ENCODE measurements at places on chromosomes 11 and 22.

GRCh38 chr22:29308791-29309262 is 2.4 kb downstream of the GAS2L1 start:
- DNase-seq = peak; percentile 23

DNA sequence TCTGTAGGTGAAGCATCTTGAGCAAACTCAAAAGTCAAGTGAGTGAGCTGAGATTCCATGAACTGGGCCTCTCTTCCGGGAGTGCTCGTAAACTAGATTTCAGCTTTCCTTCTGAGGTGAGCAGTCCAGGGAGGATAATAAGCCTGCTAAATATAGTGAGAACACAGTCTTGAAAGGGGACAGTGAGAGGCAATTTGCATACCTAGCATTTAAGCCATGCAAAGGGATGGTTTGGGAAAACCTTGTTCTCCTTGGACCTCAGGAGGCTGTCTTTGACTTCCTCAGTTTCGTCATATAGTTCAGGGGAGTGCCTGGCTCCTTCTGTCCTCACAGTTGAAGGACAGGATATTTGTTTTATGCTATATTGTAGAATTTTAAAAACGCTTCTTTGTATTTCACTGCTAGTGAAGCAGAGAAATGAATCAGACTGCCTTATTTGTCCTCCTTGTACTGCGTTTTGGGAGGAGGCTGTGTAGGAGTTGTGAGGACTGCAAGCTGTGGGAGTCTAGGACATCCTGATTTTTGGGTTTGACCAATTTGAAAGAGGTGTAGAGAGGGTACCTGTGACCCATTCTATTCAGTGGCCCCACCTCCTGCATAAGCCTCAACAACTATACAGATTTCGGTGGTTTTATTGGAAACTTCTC is 11.0 kb upstream of the SORL1-AS1 start:
- DNase-seq = no peak

DNA sequence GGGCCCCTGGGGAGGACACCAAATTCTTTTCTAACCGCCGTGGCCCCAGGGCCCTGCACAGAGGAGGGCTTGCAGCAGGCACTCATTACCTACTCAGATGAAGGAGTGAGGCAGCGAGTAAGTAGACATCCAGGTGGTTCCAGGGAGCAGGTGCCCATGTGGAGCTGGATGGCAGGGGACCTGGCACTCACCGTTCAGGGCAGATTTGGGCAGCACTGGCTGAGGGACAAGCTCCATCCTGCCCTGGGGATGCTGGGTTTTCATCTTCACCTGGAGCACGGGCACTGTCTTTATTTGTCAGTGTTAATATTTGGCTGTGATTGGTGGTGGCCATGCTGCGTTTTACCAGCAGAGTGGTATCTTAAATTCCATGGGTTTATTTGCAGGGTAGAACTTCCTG is 1182.7 kb downstream of the BRD1 start:
- no peak for DNase-seq

DNA sequence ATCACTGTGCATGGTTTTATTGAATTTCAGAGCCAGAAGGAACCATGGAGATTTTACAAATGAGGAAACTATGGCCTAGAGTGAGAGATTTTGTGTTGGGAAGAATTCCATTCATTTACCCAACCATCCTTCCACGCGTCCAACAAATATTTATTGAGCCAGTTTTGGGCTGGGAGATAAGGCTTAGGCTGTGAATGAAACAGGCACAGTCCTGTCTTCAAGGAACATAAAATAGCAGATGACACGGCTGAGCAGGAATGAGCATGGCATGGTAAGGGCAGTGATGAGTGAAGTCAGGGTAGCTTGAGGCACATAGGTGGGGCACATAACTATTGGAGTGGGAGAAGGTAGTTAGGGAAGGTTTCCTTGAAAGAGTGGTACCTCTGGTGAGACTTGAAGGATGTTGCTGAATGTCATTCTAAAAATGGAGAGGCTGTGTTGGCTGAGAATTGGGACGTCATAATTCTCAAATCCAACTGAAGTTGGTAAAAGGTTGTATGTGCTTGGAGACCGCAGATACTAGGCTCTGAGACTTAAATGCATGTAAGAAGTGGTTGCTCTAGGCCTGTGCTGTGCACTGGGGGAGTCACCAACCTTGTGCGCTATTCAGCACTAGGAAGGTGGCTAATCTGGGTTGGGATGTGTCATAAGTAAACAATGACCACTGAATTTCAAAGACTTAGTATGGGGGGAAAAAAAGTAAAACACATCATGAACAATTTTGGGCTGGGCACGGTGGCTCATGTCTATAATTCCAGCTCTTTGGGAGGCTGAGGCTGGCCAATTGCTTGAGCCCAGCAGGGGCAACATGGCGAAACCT is 51.9 kb downstream of the TEAD1 start:
- DNase-seq = no peak

DNA sequence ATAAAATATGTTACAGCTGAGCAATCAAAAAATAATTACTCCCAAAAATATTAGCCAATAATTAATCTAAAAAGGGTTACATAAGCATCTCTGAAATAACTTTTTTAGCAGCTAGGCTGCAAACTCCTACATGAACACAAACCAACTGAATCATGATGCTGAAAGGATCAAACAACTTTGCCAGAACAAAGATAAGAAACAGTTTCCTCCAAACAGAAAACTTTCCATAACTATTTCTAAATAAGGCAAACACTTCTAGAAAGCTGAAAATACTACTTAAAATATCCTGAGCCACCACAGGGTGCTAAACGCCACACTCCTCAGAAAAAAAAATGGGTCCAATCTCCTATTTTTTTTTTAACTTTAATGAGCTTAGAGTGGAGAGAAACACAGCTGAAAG is 68.6 kb upstream of the ARHGAP32 start:
- no peak for DNase-seq

DNA sequence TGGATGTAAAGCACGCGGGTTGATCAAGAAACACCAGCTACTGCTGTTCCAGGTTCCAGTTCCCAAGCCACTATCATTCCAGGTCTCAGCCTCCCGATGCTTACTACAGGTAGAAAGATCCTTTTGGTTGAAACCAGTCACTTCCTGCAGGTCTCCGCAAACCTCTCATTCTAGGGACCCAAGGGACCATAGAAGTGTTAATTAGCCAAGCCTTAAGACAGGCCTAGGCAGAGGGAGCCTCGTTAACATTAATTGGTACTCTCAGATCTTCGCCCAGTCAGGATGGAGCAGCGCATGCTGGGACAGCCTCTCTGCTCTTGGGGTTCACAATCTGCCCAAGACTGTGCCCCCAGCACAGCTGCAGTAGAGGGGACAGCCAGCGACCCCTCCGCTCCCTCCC is 11.2 kb upstream of the OAF start:
- DNase-seq = no peak

- DNase-seq = no peak
Measured at GRCh38 chr22:36726007-36726380, 22.4 kb upstream of the CACNG2 start.

DNA sequence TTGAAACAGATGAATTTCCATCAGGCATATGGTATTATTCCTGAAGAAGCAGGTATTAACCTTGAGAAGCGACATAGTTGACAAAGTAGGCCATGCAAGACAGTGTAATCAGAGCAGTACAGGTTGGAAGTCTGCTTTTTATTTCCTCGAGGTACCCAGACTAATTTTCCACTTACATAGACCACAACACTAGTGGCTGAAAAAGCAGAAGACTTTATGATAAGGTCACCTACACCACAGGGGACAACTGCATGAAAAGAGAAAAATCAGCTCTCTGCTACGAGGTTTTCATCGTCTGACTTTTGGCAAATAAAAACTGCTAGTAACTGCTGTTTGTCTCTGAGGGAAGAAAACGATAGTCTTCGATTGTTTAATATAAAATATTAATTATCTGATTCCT is 77.5 kb downstream of the CNTN5 start:
- DNase-seq = no peak

GRCh38 chr11:112874980-112875379 is 86.2 kb upstream of the NCAM1 start:
- no peak for DNase-seq

GRCh38 chr22:37184380-37184755 is 3.7 kb downstream of the C1QTNF6 start:
- no peak for DNase-seq

DNA sequence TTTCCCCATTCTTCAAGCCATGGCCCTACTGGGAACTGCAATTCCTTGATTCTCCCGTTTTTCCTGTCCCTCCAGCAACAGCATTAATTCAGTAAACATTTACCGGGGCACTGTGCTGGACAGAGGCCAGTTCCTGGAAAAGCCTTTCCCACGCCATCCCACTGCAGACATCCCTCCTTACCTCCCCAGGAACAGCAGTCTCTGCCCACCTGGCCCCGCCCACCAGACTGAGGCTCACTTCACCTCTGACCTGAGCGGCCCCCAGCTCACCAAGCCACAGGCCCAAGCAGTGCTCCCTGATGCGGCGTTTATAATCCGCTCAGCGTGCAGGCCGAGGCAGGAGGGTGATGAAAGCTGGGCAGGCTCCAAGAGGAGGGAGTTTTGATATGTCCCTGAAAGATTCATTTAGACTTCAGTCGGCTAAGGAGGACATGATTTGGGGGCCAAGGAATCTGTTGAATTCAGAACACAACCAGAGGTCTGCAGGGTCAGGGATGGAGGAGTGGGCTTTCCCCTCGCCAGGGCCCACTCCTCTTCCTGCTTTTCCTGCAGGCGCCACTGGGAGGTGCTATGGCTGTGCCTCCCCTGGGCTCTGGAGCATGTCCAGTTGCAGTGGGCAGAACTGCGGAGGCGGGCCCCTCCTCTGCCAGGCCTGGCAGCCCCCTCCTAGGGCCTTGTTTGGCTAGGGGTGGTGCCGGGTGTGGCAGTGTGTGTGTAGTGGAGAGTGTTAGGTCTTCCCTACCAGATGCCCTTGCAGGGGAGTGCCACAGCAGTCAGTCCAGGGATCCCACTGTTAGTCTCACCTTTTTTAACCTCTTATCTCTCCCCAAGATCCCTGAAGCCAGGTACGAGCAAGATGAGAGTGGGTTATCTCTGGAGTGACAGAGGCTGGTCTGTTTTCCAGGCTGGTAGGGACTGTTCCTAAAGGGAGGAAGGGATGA is 1.4 kb upstream of the TAGLN start:
- no peak for DNase-seq

- no peak for DNase-seq
Measured at GRCh38 chr11:73019996-73020395, 122.1 kb downstream of the FCHSD2 start.

DNA sequence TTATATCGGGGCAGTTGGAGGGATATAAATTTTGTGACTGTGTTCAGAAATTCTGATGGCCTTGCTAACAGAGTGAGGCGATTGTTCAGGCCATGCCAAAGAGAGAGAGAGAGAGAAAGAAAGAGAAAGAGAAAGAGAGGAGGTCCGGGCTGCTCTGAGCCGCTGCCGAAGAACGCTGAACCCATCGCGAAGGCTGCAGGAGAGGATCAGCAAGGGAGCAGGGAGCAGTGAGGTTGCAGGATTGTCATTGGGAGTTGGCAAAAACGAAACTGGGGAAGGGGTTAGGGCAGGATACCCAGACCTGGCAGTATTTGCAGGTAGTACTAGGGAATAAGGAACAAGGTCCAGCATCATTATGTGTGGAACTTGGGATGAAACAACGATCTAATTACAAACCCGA is 537.1 kb downstream of the INSC start:
- no peak for DNase-seq

- DNase-seq = no peak
Measured at GRCh38 chr11:113410414-113411135, 23.0 kb downstream of the ANKK1 start.

GRCh38 chr11:45761659-45762058 is 43.3 kb upstream of the SLC35C1 start:
- no peak for DNase-seq

DNA sequence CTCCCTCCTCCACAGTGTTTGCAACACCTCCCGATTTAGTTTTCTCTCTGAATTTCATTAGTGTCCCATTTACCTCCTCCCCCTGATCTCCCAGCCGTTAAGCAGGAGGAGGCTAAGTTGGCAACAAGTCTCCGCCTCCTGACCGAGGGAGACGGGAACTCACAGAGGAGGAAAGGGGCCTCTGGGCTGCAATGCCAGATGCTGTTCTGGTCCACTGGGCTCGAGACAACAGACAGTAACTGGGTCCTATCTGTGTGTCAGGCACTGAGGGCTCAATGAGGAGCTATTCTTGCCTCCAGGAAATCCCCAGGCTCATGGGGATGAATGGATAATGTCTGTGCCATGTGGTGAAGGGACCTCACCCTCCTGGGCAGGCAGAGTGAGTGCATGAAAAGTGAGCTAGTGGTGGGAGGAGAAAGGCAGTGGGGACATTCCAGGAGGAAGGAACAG is 228.1 kb downstream of the TENM4 start:
- no peak for DNase-seq

DNA sequence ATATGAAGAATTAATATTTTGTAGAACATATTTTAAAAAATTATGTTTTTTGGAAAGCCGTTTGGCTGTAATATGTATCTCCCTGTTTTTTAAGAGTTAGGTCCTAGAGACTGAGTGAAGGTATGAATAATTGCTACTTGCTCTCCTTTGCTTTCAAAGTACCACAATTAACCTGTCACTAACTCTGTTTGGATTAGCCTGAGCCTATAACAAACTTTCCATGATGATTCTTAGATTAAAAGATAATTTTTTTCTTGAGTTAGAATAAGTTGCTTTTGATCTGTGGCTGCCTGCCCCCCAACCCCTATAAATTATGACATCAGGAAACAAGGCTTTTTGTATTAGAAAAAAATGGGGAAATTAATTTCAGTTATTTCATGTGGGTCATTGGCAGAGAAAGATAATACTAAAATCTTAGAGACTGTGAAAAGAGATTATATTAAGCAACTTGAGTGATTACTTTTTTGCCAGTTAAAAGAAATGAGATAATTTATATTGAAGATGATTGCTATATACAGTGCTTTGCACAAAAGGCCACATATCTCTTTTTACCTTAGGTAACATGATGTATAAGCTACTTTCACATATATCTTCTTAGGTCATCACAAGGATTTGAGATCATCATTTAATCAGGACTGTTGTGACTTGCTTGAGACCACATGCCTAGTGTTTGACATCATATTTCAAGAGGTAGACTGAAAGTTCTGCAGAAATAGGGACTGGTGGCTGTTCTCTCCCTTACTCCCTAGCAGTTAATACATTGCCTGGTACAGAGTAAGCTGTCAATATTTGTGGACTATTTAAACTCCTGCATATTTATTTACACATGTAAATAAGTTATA is 9.6 kb downstream of the MTMR3 start:
- no peak for DNase-seq

GRCh38 chr11:115279813-115280761 is 224.1 kb downstream of the CADM1 start:
- DNase-seq = no peak

DNA sequence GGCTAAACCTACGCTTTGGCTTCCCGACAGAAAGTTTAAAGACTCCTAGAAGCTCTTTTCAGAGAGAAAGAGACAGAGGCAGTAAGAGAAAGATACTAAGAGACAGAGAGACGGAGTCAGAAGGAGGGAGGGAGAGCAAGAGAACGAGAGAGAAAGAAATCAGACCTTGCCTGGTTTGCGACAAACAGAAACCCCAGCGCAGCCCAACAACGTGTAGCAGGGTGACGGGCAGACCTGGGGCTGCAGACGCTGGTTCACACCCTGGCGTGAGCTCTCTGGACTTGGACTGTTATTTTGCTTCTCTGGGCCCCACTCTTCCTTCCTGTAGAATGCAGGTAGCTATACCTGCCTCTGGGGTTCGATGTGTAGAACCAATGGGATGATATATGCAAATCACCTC is 244.4 kb upstream of the SYN3 start:
- no peak for DNase-seq

GRCh38 chr22:19586922-19587684 is 62.9 kb upstream of the CLDN5 start:
- no peak for DNase-seq

- no peak for DNase-seq
Measured at GRCh38 chr11:87889126-87889525, 286.1 kb downstream of the RAB38 start.
